ENCODE measurements at places on chromosomes 12 and 14. TPM values are rescaled to one million over a fixed set of nuclear protein-coding genes. Genes with fewer than 3 reads are reported as not detected.

Gene WDHD1
- 5.9 TPM for total RNA-seq

Gene RTRAF
- 223 TPM for total RNA-seq

Gene SERPINA10
- total RNA-seq = not detected

Gene RHEBL1
- 1.9 TPM for total RNA-seq

Gene TAS2R19
- 1.7 TPM for total RNA-seq

Gene CD163L1
- 16.0 TPM for total RNA-seq

Gene ZCCHC8
- total RNA-seq = 10.1 TPM

Gene P3H3
- total RNA-seq = 22.6 TPM

Gene SIX6
- total RNA-seq = not detected

Gene SLCO1B1
- not detected for total RNA-seq

Gene ANO2
- total RNA-seq = 29.7 TPM

Gene THTPA
- 7.3 TPM for total RNA-seq

Gene NEUROD4
- not detected for total RNA-seq

Gene PSMD9
- total RNA-seq = 71.4 TPM

Gene TCP11L2
- 42.7 TPM for total RNA-seq

Gene NGB
- total RNA-seq = not detected

Gene LUM
- not detected for total RNA-seq

Gene YLPM1
- 14.5 TPM for total RNA-seq

Gene AQP5
- under 0.01 TPM for total RNA-seq

Gene ANO6
- total RNA-seq = 83.7 TPM

Gene BBOF1
- 0.77 TPM for total RNA-seq

Gene GLIPR1
- 1.3 TPM for total RNA-seq

Gene REP15
- 5.4 TPM for total RNA-seq

Gene PRR4
- total RNA-seq = 0.51 TPM

Gene ATG2B
- 15.5 TPM for total RNA-seq

Gene BRMS1L
- total RNA-seq = 3.2 TPM

Gene ALDH2
- 62.2 TPM for total RNA-seq

Gene BATF
- 5.7 TPM for total RNA-seq

Gene HOXC13
- total RNA-seq = not detected

Gene PPP1R1A
- not detected for total RNA-seq

Gene C12orf42
- total RNA-seq = 0.13 TPM

Gene PTPRR
- under 0.01 TPM for total RNA-seq

Gene CLEC4A
- not detected for total RNA-seq

Gene RNF212B
- total RNA-seq = not detected

Gene RAD51AP1
- total RNA-seq = 14.1 TPM

Gene ZDHHC22
- total RNA-seq = not detected

Gene MYH7
- not detected for total RNA-seq

Gene AP1G2
- 20.4 TPM for total RNA-seq

Gene ADAMTS20
- not detected for total RNA-seq

Gene PCNX4
- 53.9 TPM for total RNA-seq

Gene KCNC2
- not detected for total RNA-seq

Gene RILPL2
- total RNA-seq = 3.3 TPM

Gene HELB
- 1.0 TPM for total RNA-seq

Gene GDF3
- total RNA-seq = 1.0 TPM

Gene PYGL
- total RNA-seq = 82.7 TPM

Gene FITM1
- total RNA-seq = 0.63 TPM

Gene SPTB
- total RNA-seq = under 0.01 TPM

Gene RPGRIP1
- total RNA-seq = 0.39 TPM

Gene CAND1
- 76.4 TPM for total RNA-seq

Gene KLRK1
- not detected for total RNA-seq
